RKO (cell line): ENCODE measurements at places on chromosomes 11 and 22.

DNA sequence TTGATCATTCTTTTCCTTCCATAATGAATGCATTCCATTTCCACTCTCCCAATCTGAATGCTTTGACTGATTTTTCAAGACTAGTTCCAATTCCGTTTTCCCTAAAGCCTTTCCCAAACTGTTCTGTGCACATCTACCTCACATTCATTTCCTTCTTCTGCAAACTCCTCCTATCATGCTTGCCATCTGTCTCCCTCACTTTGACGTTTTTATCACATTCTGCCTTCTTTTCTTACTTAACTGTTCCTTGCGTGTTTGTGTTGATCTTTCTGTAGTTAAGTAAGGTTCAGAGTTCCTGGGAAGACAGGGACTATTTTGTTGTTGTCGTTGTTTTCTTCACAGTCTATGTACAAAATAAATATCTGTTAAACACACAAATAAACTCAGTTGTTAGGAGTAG is 179.0 kb downstream of the NXPE2 start:
- DNase-seq, result no peak

GRCh38 chr22:39773976-39774539 is 119.5 kb downstream of the ENTHD1 start:
- no peak for DNase-seq

DNA sequence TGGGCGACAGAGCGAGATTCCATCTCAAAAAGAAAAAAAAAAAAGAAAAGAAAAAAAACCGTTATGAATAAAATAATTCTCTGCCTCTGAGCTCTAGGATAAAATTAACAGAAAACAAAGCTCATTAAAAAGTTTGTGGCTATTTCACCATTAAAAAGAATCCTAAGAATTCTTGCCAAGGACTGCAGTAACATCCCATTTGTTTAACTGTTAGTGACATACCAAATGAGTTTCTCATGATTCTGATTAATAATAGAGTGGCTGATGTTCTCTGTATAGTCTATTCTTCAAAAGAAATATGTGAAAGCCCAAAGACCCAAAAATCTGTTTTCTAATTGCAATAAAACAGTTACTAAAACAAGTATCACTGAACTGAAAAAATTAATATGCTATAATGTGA is 19.7 kb downstream of the CLNS1A start:
- no peak for DNase-seq

DNA sequence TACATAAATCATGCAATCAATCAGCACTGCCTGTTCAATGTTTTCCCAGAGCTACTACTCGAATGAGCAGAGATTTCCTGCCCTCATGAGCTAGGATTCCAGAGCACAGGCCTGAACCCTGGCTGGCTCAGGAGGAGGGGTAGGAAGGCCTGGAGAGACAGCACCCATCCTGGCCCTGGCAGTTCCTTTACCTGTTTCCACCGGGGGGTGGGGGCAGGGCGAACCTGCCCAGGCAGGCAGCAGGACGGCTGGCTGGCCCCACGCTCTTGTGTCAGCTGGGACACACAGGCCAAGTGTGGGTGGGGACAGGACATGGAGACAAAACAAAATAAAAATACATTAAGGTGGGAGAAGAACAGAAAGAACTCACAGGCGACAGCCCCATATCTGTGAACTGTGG is 109.8 kb upstream of the BID start:
- no peak for DNase-seq

GRCh38 chr11:10511181-10511621 is 29.8 kb downstream of the RNF141 start:
- no peak for DNase-seq
